ENCODE measurements at places on chromosomes 13 and 19.

- no peak for DNase-seq
These were observed 59.4 kb downstream of the SLC10A2 start for GRCh38 chr13:103006641-103007426.

- DNase-seq, result no peak
These were observed 1596.3 kb upstream of the PCDH20 start for GRCh38 chr13:63011996-63012395.

DNA sequence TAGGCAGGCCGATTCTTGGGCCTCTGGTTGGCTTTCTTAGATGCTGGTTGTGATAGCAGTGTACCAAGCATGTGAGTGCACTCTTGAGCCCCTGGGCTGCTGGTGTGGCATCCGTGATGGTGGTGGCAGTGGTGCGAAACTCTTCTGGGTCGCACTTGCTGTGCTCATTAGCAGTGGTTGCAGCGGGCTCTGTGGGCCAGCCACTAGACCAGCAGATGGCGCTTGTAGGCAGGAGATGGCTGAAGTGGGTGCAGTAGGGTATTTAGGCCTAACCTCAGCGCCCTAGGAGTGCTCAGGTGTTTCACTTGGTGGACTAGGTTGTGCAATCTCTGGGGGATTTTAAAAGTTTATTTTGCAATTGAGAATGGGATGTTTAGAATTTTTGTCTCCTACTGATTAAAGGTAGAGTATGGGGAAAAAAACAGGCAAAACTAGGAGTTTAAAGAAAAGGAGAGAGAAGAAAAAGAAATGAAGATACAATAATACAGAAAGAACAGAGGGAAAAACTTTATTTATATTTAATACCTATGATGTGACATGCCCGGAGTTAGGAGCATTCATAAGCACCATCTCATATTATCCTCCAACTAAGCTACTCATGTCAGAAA is 4.3 kb upstream of the ZNF17 start:
- DNase-seq, result peak; percentile 51

DNA sequence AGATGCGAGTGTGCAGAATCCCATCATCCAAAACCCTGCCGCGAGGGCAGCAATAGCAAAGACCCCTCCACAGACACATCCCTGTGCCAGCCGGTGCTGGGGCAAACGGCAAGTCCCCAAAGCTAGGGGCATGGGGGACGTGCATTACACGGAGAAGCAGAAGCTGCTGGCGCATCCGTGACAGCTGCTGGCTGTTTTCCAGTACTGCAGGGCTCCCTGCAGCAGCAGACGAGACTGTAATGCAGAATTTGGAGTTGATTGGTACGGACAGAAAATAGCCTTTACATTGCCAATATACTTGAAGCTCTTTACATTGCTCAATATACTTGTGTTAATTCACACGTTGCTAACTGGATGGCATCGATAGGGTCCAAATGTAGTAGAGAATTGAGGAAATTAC is 77.2 kb upstream of the TMTC4 start:
- DNase-seq, result no peak

GRCh38 chr19:12825254-12826131 is 8.9 kb downstream of the RTBDN start:
- DNase-seq, result peak; percentile 8

GRCh38 chr13:101654883-101655282 is 202.4 kb downstream of the ITGBL1 start:
- DNase-seq, result no peak

DNA sequence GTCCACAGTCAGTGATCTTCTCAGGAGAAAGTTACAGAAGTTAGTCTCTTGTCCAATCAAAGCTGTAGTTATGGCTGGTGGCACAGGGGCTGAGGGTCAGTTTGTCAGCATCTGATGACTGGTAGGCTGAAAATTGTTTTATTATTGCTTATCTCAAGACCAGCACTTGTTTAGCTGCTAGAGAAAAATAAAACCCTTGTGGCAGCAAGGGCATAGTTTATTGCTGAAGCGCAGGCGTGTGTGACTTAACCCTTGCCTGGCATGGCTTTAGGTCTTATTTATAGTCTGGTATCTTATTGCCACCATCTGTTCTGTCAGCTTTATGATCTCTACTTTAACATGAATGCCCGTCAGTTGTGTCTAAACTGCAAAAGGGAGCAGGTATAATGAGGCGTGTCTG is 154.7 kb downstream of the USP12 start:
- no peak for DNase-seq

GRCh38 chr19:34832581-34833112 is 59.6 kb upstream of the ZNF599 start:
- DNase-seq, result no peak

GRCh38 chr19:34226036-34226435 is 28.3 kb upstream of the GARRE1 start:
- DNase-seq, result no peak
